HFFc6 (cell line): ENCODE measurements at places on chromosomes 4 and X. TPM values are rescaled to one million over a fixed set of nuclear protein-coding genes. Genes with fewer than 3 reads are reported as not detected.
A peak's percentile ranks its signal among the peaks of the same experiment; 100 is the strongest.

DNA sequence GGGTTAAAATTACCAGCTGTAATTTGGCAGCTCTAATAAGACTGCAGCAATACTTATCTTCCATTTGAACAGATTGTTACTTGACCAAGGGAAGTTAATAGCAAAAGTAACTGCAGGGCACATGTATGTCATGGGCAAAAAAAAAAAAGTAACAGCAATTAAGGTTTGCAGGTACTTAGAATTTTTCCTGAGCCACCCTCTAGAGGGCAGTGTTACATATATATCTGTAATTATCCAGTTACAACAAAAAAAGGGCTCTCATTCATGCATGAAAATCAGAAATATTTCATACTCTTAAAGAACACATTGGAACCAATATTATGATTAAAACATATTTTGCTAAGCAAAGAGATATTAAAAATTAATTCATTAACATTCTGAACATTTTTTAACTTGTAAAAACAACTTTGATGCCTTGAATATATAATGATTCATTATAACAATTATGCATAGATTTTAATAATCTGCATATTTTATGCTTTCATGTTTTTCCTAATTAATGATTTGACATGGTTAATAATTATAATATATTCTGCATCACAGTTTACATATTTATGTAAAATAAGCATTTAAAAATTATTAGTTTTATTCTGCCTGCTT lies 25.1 kb downstream of the XIAP start:
- no peaks in the 10 kb centered on the region for H3K36me3 ChIP-seq
- H3K27ac ChIP-seq = no peak overlapping the region
- H3K27me3 ChIP-seq = peaks cover 2% of the 10 kb centered on the region; the same call in 1 of the 2 replicates
- peaks cover 8% of the 10 kb centered on the region for H3K4me1 ChIP-seq
- H3K4me3 ChIP-seq = no peak overlapping the region

The AMTN gene
- total RNA-seq = not detected in 3 replicates

- peaks cover 4% of the 10 kb centered on the region; the same call in 1 of the 2 replicates for H3K36me3 ChIP-seq
- peaks cover 54% of the 10 kb centered on the region for H3K4me1 ChIP-seq
- peak overlapping the region; percentile 97 for H3K27ac ChIP-seq
- peak overlapping the region; percentile 36; the same call in 1 of the 2 replicates for H3K4me3 ChIP-seq
- peak; percentile 92 for DNase-seq
Observed at GRCh38 chrX:103656617-103657016, 27.8 kb downstream of the TCEAL1 start.

DNA sequence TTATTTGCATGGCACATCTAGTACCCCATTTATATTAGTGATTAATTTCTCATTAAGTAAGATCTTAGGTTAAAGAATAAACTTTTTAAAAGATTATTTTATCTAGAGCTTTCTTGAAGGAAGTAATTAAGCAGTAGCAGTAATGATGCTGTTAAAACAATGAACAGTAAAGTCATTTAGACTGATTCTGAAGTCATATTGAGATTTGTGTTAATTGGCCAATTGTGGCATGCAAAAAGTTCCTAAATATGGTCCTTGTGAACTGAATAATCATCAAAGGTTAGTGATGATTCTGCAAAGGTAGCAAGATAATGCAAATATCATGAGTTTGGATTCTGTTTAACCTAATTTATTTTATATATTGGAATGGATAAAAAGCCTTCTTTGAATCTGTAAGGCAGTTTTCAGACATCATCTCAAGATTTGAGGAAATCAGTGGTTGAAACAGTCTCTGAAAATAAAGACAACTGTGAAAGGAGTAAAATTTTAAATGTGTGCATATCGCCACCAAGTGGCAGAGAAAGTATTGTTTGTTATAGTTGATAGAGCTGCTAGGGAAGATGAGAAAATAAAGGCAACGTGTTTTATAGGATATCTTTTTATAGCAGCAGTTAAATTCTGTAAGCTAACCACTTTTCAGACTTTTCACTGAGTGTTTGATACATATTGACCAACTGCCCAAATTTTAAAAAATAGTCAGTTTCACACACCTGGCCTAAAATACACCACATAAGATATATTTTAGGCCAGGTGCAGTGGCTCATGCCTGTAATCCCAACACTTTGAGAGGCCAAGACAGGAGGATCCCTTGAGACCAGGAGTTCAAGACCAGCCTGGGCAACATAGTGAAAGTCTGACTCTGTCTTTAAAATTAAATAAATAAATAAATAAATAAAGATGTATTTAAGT lies 79.6 kb downstream of the CCKAR start:
- H3K36me3 ChIP-seq = peaks cover 20% of the 10 kb centered on the region
- no peaks in the 10 kb centered on the region; the same call in 1 of the 2 replicates for H3K27me3 ChIP-seq
- DNase-seq = peak; percentile 74
- H3K4me1 ChIP-seq = peaks cover 30% of the 10 kb centered on the region
- no peak overlapping the region for H3K27ac ChIP-seq

DNA sequence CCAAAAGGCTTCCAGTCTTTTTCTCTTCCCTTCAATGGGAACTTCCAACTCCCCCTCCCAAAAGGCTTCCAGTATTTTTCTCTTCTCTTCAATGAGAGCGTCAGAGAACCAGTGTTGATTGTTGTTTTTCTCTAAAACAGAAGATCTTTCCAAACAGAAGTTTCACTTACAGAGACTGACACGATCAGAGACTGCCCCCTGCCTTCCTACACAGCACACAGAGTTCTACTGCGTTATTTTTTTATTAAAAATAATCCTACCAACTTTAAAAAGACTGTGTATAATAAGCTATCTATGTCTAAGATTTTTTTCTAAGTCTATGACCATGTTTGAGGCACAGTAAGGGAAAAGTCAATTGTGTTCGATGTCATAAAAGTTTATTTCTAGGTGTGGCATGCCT lies 3.5 kb upstream of the HTR2C start:
- H3K4me3 ChIP-seq = no peak overlapping the region
- H3K4me1 ChIP-seq = no peaks in the 10 kb centered on the region
- no peak overlapping the region for H3K27ac ChIP-seq
- DNase-seq = no peak
- H3K36me3 ChIP-seq = no peaks in the 10 kb centered on the region; the same call in 1 of the 2 replicates
- H3K27me3 ChIP-seq = peaks cover 19% of the 10 kb centered on the region

- no peak for DNase-seq
- H3K27ac ChIP-seq = no peak overlapping the region
- no peaks in the 10 kb centered on the region for H3K27me3 ChIP-seq
- H3K4me3 ChIP-seq = peak overlapping the region; percentile 43; the same call in 1 of the 2 replicates
- H3K4me1 ChIP-seq = no peaks in the 10 kb centered on the region
- H3K36me3 ChIP-seq = no peaks in the 10 kb centered on the region
Observed at GRCh38 chrX:55210931-55211677, 9.0 kb upstream of the PAGE5 start.

DNA sequence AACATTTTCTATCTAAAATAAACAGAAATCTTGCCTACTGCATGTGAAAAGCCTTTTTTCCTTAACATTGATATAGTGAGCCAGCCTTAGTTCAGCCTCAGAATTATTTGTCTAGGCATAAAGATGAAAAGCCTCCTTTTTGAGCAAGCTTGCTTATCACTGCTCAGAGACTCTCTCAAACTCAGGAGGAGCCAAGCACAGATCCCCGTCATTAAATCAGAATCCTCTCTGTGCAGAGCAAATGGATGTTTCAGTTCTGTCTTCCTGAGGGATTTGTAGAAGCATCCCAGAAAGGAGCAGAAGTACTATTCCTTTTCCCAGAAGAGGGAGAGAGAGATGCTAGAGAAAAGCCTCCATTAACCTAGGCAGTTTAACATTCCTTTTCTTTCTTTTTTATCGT lies 186.9 kb upstream of the LNX1 start:
- DNase-seq = no peak
- H3K4me1 ChIP-seq = peaks cover 63% of the 10 kb centered on the region
- no peaks in the 10 kb centered on the region for H3K27me3 ChIP-seq
- H3K36me3 ChIP-seq = no peaks in the 10 kb centered on the region
- no peak overlapping the region for H3K4me3 ChIP-seq

DNA sequence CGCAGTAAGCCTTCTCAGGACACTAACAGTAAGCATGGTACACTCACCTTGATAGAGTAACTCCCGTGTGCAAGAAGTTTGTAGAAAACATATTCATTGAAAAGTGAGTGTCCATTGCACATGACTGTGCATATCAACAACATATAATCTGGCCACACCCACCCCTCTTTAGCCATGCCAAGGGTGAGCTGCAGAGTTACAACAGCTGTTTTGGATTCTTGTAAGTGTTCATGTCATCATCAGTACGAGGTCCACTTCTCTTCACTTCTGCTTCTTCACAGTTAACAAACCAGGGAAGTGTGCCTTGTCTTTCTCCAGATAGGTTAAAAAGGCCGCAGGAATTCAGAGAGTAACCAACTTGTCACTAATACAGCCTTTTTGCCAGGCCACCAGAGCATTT lies 116.6 kb downstream of the IRF2 start:
- H3K27ac ChIP-seq = no peak overlapping the region
- H3K4me1 ChIP-seq = peaks cover 15% of the 10 kb centered on the region
- no peaks in the 10 kb centered on the region for H3K36me3 ChIP-seq
- no peak for DNase-seq

DNA sequence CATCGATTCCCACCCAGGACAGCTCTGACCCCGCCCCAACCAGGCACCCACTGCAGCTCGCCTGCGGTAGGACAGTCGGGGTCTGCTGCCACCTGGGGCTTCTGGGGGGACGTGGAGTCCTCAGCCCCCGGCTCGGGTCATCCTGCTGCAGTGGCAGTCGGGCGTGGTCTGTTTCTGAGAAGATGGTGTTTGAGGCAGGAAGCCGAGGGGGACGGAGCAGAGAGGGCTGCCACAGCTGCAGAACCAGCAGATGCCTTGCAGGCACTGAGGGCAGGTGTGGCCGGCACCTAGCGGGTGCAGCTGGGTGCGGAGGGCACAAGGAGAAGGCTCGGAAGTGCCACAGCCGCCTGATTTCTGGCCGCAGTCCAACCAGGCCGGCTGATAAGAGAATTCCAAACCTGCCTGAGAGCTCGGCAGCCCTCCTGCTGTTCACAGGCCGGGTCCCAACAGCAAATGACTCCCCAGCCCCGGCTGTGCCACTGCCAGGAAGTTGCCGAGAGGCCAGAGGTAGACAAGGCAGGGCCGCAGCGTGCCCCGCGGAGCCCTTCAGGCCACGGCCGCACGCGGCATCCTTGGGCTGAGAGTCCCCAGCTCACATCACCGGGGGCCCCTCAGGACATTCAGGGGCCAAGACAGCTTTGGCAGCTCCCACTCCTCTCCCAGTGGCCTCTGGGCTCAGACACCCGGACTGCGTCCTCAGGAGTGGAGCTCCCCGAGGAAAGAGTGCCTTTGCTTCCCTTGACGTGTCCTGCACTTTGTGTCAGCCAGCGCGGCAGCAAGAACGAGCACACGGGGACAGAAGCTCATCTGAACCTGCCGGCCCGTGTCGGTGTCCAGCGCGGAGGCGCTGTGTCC lies 9.4 kb upstream of the CPLX1 start:
- H3K36me3 ChIP-seq = peaks cover 26% of the 10 kb centered on the region
- no peak overlapping the region for H3K27ac ChIP-seq
- peaks cover 9% of the 10 kb centered on the region for H3K27me3 ChIP-seq
- no peaks in the 10 kb centered on the region for H3K4me1 ChIP-seq

- H3K27ac ChIP-seq = no peak overlapping the region
- H3K36me3 ChIP-seq = no peaks in the 10 kb centered on the region; the same call in 1 of the 2 replicates
- DNase-seq = no peak
Observed at GRCh38 chr4:113781439-113782040, 20.0 kb upstream of the CAMK2D start.

DNA sequence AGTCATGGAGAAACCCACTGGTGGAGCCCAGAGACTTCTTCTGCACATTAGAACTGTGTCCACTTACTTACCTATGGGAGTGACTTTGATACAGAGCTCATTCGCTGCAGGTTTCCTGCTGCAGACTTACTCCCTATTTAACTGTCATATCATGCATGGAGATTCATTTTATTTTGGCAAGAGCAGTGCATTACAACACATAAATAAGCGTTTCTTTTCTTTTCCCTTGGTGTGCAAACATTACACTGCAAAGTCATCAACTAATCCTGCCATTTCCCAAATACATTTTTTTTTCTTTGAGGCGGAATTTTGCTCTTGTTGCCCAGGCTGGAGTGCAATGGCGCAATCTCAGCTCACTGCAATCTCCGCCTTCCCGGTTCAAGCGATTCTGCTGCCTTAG lies 230.9 kb upstream of the SFRP2 start:
- H3K27ac ChIP-seq = no peak overlapping the region
- H3K27me3 ChIP-seq = no peaks in the 10 kb centered on the region
- H3K4me3 ChIP-seq = no peak overlapping the region
- no peak for DNase-seq

DNA sequence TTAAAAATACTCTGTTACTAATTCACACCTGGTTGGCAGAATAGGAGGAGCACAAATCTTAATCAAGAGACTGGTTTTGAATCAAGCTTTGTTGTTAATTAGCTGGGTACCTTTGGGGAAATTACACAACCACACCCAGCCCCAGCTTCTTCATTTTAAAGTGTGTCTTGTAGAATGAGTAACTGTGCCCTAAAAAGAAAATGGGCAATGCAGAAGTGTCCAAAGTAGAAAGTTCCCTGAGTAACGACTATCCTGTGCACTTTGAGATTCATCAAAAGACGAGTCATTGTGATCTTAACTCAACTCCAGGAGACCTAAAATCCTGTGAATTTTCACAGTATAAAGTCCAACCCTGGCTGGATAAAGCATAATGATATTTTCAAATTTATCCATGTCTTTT lies 792.3 kb upstream of the HS3ST1 start:
- DNase-seq = no peak
- H3K36me3 ChIP-seq = no peaks in the 10 kb centered on the region
- H3K27ac ChIP-seq = no peak overlapping the region
- H3K4me3 ChIP-seq = no peak overlapping the region
- H3K27me3 ChIP-seq = no peaks in the 10 kb centered on the region

The REPS2 gene
- total RNA-seq = 0.05 to 0.21 TPM in 2 of 3 replicates, not detected in the other

The PPBP gene
- total RNA-seq = not detected in 2 replicates

The SPARCL1 gene
- not detected in 3 replicates for total RNA-seq

GRCh38 chr4:75786526-75786925 lies 62.1 kb downstream of the USO1 start:
- H3K4me1 ChIP-seq = peaks cover 14% of the 10 kb centered on the region
- H3K27ac ChIP-seq = no peak overlapping the region
- no peak for DNase-seq

The BGN gene
- total RNA-seq = 334 to 397 TPM (median 362 TPM) in 3 replicates

DNA sequence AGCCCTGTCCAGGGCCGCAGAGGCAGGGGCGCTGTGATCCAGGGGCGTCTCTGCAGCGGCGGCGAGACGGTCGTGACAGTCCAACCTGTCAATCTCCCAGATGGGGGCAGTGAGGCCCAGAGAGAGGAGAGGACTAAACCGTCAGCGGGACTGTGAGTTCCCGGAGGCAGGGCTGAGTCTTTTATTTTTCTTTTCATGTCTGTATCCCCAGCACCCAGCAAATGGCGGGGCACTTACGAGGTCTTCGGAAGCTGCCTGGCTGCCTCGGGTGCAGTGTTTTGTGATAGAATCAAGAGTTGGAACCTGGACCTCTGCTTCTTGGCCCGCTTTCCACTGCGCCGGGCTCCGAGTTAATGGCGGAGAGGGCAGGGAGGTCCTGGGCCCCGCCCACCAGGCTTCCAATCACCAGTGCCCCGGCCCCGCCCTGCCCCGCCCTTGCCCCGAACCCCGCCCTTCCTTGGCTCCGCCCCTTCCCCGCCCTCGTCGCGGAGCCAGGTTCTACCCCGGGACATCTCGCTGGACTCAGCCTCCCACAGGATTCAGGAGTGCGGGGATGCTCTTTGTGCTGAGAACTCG lies 35.3 kb upstream of the GRPEL1 start:
- no peaks in the 10 kb centered on the region for H3K36me3 ChIP-seq
- peak; percentile 63 for DNase-seq
- peaks cover 16% of the 10 kb centered on the region for H3K4me1 ChIP-seq
- H3K27me3 ChIP-seq = peaks cover 31% of the 10 kb centered on the region

- no peaks in the 10 kb centered on the region for H3K27me3 ChIP-seq
- H3K36me3 ChIP-seq = 0 out of 2 replicates have a peak, but pooled peaks cover 4% of the 10 kb centered on the region
- no peak overlapping the region for H3K4me3 ChIP-seq
Observed at GRCh38 chr4:147463065-147463464, 17.8 kb upstream of the EDNRA start.
